ENCODE measurements at places on chromosomes 4 and X.

GRCh38 chr4:21858971-21859370, 89.6 kb downstream of the KCNIP4 start:
- DNase-seq: no peak

- no peak for DNase-seq
Measured at GRCh38 chrX:12881914-12882313, 15.0 kb downstream of the TLR7 start.

GRCh38 chrX:70577442-70577841, 132.8 kb downstream of the DLG3 start:
- no peak for DNase-seq

GRCh38 chr4:24973404-24973746, 57.4 kb downstream of the LGI2 start:
- DNase-seq: no peak

GRCh38 chr4:71050809-71051208, 57.4 kb downstream of the DCK start:
- DNase-seq: no peak

DNA sequence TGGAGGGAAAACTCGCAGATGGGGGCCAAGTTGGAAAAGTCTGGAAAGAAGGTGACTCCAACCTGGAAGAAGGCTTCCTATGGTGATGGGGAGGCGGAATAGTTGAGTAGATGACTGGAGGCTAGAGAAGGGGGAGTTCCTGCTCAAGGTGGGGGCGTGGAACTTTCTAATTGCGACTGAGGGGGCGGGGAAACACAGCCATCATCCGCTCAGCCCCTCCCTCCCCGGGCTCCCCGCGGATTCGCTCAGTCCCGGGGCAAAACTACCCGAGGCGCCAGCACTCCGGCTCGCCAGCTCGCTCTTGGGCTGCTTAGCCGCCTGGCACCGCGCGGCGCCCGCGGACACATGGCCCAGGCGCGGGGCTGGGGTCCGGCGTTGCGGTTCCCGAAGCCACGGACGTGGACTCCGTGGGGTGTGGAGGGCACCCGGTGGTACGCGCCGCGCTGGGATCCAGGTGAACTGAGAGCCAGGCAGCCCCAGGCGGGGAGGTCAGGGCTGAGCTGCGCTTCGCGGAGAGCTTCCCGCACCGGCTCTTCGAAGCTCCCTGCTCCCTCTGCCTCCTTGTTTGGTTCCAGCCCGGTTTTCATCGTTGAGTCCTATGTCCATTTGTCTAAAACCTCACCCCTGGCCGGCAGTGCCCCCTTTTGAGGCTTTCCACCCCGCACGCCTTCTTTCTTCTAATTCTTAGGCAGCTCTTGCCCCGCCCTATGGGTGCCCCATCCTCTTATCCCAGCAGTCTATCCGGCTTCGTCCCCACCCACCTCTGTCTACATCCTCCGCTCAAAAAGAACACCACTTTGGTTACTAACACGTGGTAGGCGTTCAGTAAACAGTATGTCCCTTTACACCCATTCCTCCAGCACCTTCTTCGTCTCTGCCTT, 38.9 kb downstream of the STARD8 start:
- DNase-seq: no peak

DNA sequence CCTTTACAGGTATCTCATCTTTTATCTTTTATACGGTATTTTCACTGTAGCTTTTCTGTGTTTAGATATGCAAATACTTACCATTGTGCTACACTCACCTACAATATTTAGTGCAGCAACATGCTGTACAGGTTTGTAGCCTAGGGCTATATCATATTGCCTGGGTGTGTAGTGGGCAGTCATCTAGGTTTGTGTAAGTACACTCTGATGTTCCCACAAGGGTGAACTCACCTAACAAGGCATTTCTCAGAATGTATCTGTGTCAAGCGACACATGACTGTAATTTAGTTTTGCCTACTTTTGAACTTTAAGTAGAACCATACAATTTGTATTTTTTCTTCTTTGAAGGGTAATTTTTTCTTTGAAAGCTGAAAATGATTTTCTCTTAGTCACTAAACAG, 54.2 kb upstream of the SLC10A4 start:
- no peak for DNase-seq

- DNase-seq: no peak
Measured at GRCh38 chrX:54819201-54819600, 11.7 kb downstream of the MAGED2 start.

- DNase-seq: peak; percentile 86
Measured at GRCh38 chr4:94714365-94715160, 43.2 kb upstream of the BMPR1B start.

DNA sequence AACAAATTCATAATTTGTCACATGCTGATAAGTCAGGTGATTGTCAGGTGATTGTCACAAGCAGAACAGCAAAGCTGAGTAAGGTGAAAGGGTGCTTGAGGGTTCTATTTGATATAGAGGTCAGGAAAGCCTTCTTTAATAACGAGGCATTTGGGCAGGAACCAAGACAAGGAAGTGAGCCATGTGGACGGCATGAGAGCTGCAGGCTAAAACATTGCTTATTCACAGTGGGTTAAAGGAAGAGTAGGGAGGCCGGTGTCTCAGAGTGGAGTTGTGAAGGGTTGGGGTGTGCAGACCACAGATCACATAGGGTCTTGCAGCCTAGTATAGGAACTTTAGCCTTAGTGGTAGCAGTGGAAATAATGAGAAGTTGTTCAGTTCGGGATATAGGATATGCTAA, 31.3 kb upstream of the CYP2U1 start:
- no peak for DNase-seq

- DNase-seq: no peak
Measured at GRCh38 chr4:174449944-174450785, 72.1 kb downstream of the HPGD start.

DNA sequence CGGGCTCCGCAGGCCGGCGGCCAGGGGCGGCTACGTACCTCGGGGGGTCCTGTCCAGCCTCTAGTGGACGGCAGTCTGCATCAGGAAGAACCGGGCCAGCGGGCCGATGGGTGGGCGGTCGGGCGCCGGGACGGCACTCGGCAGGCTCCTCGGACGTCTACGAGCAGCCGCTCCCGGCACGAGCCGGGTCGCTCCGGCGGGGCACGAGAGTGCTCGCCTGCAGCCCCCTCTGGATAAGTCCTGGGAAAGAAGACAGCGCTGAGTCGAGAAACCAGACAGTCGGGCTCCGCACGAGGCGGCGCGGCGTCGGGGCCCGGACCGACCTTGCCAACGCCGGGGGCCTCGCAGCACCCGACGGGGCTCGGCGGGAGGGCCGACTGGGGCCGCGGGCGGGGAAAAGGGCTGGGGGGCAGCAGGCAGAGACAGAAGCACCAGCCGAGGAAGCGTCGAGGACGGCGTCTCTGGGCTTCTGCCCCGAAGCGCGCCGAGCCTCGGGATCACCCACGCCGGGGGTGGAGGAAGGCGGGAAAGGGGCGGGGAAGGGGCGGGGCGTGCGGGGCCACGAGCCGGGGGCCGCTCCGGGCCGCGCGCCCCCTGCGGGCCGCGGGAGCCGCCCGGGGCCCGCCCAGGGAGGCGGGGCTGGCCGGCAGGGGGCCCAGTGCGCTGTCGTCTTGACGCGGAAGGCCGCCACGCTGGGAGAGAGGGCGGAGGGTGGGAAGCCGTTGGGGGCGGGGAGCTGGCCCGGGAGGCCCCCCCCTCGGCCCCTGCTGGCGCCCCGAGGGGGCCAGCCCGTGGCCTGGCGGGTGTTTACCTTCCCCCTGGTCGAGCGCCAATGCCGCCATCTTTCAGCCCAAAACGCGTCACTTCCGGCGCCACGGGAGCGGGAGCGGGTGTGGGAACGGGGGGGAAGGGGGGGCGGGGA, 1.9 kb downstream of the KLHL15 start:
- DNase-seq: peak; percentile 78

GRCh38 chr4:112153211-112153791, 8.0 kb downstream of the FAM241A start:
- no peak for DNase-seq
